ENCODE measurements at places on chromosomes 7 and 10.

DNA sequence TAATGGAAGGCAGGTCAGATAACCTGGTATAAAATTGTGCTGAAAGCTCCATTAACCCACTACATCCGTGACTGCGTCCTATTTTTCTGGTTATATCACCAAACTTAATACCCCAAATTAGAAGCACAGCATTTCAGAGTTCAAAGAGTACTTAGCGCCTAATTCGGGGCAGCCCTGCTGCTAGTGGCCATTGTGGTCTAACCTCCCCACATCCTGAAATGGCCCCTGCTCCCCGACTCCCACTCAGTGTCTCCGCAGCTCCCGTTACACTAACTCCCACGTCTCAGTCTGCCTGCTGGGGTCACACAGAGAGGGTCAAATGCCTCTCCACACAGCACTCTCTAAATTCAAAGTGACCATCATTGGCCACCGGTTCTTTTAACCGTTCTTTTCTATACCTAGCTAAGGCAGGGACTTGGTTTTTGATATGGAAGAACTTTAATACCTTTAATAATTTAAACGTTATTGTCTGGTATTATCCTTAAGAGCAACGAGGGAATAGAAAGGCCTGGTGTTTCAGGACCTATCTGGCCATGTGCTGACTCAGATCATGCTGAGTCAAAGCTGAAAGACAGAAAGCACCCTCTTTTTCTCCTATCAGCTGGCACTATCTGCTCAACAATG, 117.1 kb downstream of the KMT2E start:
- no peak for DNase-seq

DNA sequence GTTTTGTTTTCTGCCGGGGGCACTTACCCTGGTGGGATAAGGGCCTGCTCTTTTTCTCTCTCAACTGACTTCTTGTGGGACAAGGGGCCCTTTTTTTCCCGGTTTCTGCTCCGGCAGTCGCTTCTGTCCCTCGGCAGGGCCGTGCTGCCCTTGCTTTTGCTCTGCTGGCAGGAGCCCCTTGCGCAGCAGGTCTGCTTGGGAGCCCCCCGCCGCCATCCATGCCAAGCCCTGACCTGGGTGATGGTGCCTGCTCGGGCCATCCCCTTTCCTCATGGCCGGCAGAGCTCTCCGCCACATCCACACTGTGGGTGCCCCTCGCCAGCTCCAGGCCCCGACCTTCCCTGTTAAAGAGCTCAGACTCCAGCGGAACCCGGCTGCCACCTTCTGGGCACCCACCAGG, 47.0 kb upstream of the ZNF32 start:
- DNase-seq: no peak

DNA sequence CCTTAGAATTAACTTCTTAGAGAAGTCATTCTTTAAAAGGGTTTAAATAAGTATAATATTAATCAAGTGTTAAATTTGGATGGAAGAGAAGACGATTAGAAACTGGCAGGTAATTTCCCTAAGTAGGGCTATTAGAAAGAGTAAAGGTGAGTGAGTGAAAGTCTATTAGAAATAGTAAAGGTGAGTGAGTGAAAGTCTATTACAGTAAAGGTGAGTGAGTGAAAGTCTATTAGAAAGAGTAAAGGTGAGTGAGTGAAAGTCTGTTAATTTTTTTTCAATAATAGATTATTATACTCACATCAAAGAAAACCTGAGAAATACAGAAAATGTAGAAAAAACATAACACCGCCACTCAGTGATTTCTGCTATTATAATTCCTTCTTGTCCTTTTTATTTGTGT, 10.8 kb upstream of the HBP1 start:
- no peak for DNase-seq

DNA sequence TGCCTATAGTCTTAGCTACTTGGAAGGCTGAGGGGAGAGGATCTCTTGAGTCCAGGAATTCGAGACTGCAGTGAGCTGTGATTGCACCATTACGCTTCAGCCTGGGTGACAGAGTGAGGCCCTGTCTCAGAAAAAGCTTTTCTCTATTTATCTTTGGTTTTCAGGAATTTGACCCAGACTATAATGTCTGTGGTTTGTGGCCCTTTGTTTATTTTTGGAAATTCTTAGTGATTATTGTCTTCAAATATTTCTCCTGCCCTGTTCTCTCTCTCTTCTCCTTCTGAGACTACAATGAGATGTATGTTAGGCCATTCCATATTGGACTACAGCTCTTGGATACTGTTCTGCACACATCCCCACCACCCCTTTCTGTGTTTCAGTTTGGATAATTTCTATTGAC, 4.7 kb downstream of the MUC12 start:
- no peak for DNase-seq

DNA sequence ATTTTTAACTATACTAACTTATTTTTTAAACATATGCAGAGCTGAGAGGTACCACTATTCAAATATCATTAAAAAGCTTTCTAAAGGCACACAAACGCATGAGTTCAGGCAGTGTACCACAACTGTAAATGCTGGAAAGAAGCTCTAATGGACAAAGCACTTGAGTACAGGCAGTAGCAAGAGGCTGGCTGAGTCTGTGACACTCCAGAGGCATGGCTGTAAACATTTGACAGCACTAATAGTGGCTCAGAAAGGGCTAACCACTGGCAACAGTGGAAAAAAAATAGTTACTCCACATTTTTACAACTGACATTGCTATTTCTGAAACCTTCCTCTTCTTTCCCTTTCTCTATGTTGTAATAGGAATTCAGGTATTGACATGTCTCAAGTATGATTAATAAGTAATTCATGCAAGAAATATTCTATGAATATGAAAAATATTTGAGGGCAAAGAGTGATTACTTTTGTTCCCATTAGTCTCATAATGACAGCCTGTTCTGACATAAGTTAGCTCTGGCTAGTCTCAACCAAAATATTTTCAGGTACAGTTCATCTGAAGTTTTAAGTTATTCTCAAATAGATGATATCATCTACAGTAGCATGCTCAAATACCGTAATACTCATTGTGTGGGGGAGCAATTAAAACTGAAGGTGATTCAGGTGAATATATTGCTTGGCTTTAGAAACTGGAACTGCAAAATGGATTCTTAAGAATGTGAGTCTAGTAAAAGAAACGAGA, 324.0 kb upstream of the POT1 start:
- DNase-seq: peak; percentile 98

DNA sequence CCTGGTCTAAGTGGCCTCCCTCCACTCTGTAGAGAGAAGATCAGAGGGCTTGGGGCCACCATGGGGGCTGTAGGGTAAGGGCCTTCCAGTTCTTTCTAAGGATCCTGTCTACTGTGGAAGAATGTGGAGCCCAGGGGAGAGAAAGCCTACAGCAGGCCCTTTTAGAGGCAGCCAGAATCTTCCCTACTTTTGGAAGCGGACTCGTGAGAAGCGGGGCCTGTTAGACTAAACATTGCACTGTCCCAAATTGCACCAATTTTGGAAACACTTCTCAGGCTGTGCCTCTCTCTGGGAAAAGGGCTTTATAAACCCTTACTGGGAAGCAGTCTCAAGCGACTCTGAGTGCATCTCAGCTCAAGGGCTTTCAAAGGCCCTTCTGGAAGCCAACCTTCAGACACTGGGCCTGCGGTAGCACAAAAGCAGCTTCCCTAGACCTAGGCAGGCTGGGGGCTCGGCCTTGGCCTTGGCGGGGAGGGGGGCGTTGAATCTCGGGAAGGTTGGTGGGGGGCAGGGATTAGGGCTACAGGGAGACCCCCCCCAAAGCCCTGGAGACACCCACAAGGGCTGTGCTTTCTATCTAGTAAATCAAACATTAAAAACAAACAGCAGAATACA, 298.1 kb downstream of the GFRA1 start:
- DNase-seq: no peak

DNA sequence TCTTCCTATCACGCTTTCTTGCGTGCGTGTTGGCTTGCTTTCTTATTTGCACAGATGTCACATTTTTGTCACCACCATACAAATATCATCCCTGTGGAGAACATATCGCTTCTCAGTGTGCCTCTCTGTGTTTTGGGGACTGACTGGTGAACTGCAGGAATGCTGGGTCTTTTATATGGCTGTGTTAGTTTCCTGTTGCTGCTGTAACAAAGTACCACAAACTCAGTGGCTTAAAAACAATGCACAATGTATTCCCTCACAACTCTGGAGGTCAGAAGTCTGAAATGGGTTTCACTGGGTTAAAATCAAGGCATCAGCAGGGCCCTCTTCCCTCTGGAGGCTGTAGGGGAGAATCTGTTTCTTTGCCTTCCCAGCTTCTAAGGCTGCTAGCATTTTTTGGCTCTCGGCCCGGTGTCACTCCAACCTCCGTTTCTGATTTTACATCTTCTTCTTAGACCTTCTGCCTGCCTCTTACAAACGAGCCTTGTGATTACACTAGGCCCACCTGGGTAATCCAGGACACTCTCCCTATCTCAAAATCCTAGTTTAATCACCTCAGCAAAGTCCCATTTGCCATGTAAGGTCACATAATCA, 82.0 kb downstream of the LRMDA start:
- no peak for DNase-seq

GRCh38 chr7:85018498-85018897, 168.4 kb downstream of the SEMA3D start:
- peak; percentile 11 for DNase-seq

GRCh38 chr7:98398567-98399372, 2.1 kb downstream of the BAIAP2L1 start:
- DNase-seq: peak; percentile 54

GRCh38 chr7:148609045-148609725, 18.6 kb downstream of the C7orf33 start:
- DNase-seq: no peak

GRCh38 chr10:93600446-93601145, 439 bp downstream of the RBP4 start:
- peak; percentile 17 for DNase-seq

- no peak for DNase-seq
Measured at GRCh38 chr10:60423920-60424319, 34.2 kb upstream of the ANK3 start.

GRCh38 chr7:23369695-23370404, 70.7 kb downstream of the MALSU1 start:
- DNase-seq: no peak

- DNase-seq: peak; percentile 63
Measured at GRCh38 chr10:5524641-5525560, at the start of gene CALML3. CALML3 (plus strand) TSS chr10:5524961; CDS start chr10:5525086, 125 bp downstream.

GRCh38 chr10:10642751-10643150, 374.9 kb upstream of the CELF2 start:
- no peak for DNase-seq

- no peak for DNase-seq
Measured at GRCh38 chr10:95277201-95277570, 13.6 kb downstream of the PDLIM1 start.

DNA sequence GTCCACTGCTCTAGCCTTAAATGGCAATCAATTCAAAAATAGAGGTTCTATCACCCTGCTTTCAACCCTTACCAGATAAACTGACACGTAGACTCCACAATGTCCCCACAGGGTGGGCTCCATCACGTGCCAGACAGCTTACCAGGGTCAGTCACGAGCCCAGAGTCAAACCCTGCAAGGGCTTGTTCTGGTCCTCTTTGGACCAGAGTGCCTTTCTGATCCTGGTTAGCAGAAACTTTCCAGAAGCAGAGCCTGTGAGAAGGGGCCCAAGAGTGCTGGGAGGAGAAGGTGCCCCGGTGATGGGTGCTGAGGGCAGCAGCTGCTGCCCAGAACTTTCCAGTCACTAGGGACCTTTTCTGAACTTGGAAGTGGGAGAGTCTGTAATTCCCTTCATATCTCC, 354 bp upstream of the GIMAP5 start:
- DNase-seq: no peak

DNA sequence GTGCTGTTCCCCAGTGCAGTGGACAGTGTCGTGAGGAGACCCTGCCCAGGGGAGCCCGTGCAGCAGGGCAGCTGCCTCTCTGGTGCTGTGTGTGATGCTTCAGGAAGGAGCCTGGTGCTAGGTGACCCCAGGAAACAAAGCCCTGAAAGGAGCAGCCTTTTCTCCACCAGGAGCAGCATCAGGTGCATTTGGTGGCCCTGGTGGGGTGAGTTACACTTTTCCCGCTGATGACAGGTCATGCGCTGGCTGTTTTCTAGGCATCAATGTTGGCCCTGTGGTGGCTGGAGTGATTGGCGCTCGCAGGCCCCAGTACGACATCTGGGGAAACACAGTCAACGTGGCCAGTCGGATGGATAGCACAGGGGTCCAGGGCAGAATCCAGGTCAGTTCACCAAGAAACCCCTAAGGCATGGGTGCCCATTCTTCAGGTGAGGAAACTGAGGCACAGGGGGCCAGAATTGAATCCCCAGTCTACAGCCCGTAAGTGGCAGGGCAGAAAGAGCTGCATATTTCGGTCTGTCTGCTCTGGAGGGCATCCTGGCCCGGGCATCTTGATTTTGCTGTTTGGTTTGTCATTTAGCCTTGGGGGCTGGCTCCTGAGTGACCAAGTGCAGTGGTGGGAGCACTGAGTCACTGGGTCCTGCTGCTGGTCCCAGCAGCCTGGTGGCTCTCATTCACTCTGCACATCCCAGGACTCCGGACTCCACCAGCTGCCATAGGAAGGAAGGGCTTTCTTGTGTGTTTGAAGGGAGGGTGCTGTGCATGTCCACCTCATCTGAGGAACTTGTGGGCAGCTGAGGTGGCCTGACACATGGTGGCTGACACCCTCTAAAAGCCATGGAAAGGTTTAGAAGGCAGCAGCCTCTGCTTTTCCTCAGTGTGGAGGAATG, 136.3 kb downstream of the ADCY1 start:
- no peak for DNase-seq

GRCh38 chr10:104036069-104036384, 49.7 kb downstream of the COL17A1 start:
- no peak for DNase-seq

DNA sequence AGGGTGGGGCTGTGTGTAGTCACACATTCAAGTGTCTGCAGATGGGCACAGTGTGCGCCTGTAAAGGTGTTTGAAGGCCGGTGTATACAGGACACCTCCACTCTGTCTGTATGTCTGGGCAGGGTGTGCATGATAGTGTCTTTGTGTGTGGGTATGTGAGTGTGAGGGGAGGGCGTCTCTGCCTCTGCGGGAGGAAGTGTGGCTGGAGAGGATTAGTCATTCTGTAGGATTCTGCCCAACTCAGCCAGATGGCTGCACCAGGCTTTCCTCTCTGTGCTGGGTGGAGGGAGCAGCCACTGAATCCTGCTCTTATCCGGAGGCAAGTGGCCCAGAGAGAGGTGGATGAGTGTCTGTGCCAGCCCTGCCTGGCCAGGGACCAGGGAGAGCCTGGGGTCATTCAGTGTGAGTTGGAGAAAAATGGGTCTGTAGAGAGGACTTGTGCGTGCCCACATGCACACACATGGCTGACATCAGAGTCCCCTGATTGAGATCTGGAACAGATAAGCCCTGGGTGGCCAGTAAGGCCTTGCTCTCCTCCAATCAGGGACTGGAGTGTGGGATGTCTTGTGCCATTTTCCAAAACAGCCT, 1.7 kb downstream of the SFXN3 start:
- DNase-seq: peak; percentile 79

DNA sequence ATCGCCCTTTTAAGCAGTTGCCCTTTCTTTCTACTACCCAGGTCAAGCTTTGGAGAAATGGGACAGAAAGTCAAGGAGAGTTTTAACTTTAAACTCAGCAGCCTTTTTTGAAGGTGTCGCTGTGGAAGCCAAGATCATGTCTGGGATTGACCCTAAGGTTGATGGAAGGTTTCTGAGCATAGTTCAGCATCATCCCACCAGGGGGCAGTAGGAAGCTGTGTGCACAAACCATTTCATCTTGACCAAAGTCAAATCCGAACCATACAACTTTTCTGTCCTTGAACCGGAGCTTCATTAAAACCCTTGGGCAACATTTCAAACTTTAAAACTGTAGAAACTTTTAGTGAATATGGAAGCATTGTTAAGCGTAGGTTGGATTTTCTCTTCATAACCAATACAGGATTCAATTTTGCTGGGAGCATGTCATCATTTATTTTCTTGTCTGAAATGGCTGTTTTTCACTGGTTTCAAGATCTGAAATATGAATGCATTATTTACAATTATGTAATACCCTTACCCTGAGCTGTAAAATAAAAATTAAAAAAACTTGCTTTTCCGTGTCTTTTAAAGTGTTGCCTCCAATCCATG, 214.4 kb upstream of the KIAA1217 start:
- peak; percentile 61 for DNase-seq

Data from bronchial epithelial cell (primary cell).